ENCODE measurements at places on chromosomes 5 and 9. TPM values are rescaled to one million over a fixed set of nuclear protein-coding genes. Genes with fewer than 3 reads are reported as not detected.

HK3 gene
- 1.5 TPM for polyA plus RNA-seq

PCA3 gene
- polyA plus RNA-seq, result 3.6 TPM

RANBP3L gene
- 4.0 TPM for polyA plus RNA-seq

UQCRQ gene
- polyA plus RNA-seq, result 1,974 TPM

LHX3 gene
- polyA plus RNA-seq, result not detected

PLAC8L1 gene
- polyA plus RNA-seq, result not detected
